ENCODE measurements at places on chromosomes 2 and 18.
A peak's percentile ranks its signal among the peaks of the same experiment; 100 is the strongest.

DNA sequence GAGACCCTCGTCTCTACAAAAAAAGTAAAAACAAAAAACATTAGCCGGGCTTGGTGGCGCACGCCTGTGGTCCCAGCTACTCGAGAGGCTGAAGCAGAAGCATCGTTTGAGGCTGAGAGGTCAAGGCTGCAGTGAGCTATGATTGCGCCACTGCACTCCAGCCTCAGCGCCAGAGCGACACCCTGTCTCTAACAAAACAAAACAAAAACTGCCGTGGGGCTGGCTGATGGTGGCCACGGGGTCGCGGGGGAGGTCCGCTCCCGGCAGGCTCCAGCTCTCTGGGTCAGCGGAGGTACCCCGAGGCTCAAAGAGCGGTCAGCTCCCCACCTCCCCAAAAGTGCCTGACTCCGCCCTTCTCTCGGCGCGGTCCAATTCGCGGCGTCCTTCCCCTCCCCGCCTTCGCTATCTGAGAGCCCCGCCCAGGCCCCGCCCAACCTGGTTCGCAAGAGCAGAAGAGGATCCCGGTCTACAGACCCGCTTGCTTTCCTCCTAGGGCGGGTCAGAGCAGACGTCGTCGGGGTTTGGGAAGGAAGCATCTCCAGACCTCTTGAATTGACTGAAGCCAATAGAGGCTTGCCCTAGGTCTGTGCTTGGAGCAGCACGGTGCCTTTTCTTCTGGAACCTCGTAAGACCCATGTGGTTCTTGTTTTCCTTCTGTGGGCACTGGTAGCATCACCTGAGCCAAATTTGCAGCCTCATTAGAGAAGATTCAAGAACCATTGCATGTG lies 7.8 kb downstream of the RAX start:
- DNase-seq = peak; percentile 57

DNA sequence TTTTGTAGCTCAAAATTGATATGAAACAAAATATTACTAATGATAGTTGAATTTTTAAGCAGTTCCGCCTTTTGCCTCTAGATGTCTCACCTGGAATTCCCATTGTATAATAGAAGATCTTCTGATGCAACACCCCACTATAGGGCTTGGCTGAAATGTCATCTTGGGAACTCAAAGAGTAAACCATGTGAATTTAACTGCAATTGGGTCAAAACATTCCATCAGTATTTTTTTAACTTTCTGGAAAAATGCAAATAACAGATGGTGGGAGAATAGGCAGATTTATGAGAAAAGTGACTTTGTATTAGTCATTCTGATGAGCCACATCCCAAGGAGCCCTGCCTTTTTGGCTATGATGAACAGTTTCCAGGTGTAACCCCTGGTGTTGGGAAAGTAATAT lies 489.9 kb downstream of the NYAP2 start:
- DNase-seq = no peak

GRCh38 chr18:72086421-72086820 lies 457.7 kb downstream of the CBLN2 start:
- no peak for DNase-seq

DNA sequence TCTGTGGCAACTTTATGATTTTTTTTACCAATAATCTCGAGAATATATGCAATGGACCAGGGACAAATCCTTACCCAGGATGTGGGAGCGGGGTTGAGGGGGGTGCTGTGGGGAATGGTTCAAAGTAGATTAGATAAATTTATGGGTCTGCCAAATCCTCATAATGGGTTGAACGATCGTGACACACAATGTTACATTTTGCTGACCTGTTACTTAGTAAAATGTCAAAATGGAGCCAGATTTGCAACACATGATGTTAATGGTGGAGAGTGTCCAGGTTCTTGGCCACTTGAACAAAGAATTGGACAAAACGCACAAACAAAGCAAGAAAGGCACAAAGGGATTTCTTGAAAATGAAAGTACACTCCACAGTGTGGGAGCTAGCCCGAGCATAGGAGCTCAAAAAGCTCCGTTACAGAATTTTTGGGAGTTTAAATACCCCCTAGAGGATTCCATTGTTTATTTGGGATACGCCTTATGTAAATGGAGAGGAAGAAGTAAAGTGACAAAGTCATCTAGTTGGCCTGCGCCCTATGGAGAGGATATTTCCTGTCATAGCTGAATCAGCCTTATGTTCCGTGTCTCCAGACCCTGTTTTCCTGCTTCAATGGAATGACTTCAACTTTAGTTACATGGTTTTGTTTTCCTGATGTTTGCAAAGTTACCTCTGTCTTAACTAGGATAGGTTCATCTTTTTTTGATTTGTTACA lies 776.0 kb downstream of the DCC start:
- DNase-seq = no peak

DNA sequence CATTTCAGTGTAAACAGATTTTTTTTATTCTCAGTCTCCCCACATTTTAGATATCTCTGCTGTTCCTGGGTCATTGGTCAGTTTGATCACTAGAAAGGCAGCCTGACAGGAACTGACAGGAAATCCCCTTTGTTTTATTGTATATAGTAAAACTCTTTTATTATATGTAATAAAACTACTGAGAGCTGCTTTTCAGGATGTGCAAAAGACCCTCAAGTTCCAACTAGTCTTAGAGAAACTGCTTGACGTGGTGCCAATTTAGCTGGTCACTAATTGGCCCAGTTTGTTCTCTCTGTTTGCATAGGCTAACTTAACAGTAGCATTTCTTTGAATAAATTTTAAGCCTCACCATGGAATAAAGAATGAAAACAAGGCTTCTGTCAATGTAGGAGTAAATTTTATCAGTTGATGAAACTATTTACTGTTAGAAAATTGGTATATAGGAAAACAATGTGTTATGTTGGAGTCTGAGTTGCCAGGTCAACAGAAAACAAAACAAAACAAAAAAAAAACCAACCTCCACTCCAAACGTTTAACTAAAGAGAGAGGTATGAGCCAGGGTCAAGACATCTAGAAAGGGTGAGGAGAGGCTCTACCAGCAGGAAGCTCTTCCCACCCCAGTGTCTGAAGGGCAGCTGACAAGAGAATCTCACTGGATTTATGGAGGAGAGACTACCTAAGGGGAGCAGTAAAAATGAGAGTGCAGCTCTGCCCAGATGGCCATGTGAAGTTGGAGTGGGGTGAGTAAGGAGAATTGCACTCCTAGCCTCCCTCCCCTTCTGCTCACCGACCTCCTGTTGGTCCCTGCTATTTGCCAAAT lies 184.6 kb downstream of the ST6GAL2 start:
- DNase-seq = no peak

GRCh38 chr2:195674491-195675221 lies 17.6 kb downstream of the SLC39A10 start:
- DNase-seq = no peak

- DNase-seq = no peak
Measured at GRCh38 chr18:6891788-6892187, 162.3 kb downstream of the ARHGAP28 start.

DNA sequence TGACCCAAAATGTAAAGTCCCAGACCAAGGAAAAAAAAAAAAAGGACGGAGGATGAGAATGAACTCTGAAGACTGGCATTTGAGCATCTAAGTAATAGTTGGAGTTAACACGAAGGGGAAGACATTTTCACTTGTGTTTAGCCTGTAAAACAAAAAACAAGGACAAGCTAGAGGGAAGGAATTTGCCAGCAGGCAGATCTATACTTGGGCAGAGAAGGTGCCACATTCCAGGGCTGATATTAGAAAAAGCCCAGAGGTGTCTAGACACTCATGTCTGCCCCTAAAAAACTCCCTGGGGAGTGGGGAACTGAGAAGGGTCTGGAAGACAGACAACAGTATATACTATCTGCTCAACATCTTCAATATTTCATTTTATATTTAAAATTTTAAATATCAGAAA lies 171.1 kb downstream of the ZEB2 start:
- no peak for DNase-seq

Data from stimulated activated effector memory CD8-positive, alpha-beta T cell treated with anti-CD3 and anti-CD28 coated beads, Interleukin-12 subunit alpha, Interleukin-12 subunit beta, amount 100 ng/mL, for 72 hours (primary cell).